ENCODE measurements at places on chromosomes 12 and 14.

- DNase-seq, result no peak
These were observed 46.7 kb downstream of the SLC4A8 start for GRCh38 chr12:51471111-51471864.

DNA sequence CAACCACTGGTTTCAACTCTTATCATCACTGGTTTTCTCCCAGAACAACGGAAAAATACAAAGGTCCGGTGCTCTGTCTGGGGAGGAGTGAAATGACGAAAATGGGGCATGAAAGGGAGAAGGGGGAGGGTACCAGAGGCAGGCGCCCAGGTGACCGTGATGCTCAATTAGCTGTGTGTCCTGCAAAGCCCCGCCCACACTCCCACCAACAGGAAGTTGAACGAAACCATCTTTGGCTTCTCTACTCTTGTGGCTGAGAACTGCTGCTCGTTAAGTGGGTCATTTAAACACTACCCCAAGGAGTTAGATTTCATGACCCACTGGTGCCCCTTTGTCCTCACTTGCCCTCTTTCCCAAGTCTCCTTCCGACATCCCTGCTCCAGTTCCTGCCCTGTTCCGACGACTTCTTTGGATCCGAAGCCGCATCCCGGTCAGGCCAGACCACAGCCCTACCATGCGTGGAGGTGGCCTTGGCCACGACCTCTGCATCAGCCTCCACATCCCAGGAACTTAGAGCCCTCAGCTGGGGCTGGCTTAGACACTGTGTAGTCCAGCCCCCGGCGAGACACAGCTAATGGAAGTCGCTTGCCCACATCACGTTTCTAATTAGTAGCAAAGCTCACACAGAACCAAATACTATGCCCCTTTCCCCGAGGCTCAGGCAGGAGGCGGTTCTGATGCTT is 11.4 kb upstream of the LRTM2 start:
- DNase-seq, result no peak

DNA sequence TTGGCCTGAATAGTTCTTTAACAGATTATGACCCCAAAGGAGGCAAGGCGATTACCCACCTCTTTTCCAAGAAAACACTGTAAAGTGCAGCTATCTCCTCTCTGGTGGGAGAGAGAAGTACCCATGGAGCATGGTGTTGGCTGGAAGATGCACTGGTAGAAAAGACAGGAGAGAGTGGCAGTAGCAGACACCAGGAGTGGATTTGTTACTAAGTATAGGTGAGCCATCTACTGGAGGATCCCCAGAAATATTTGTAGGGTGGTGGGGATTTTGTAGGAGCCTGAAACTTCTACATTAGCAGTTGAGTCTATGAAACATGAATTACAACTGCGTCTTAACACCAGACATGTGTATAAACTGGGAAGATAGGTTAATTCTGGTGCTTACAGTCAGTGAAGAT is 148.0 kb downstream of the SLC38A4 start:
- no peak for DNase-seq

- no peak for DNase-seq
These were observed 284.7 kb upstream of the SYT1 start for GRCh38 chr12:78579846-78580245.

DNA sequence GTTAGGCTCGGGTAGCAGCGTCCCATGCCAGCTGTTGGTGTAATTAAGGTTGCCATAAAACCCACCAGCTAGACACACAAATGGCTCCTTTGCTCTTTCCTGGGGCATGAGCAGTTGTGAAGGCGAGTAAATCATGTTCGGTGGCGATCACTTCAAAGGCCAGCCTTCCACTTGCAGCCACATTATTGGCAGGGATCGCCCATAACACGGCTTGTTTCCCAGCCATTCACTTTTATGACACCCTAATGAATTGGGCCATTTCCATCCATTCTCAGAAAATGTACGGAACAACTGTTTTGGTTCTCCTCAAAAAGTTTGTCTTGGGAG is 63.4 kb downstream of the BEGAIN start:
- DNase-seq, result no peak

DNA sequence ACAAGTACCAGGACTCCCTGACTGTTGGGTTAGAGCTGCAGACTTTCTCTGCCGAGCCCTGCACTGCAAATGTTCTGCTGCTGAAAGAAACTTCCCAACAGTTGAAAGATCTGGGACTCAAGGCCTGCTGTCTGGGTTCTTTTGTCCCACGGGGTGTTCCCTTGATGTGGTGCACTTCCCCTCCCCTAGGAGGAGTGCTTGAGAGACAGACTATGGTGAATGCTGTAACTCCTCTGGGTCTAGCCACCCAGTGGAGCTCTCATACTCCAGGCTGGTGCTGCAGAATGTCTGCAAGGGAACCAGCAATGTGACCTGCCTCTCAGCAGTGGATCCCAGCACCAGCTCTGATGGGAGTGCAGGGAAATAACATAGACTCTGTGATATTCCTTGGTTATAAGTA is 129.2 kb upstream of the SLCO1B1 start:
- DNase-seq, result no peak

DNA sequence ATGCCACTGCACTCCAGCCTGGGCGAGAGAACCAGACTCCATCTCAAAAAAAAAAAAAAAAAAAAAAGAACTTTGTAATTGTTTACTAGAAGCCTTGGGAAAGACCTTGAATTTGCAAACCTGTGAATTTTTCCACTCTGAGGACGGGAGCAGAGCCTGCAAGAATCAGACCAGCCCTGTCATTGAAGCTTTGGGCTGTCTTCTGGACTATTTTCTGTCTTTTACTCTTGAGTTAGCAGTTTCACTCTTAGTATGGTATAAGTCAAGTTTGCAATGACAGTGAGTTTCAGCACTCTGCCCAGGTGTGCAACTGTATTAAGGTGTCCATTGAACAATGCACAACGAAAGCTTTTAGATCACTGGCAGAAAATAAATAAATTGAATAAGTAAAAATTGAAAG is 81.4 kb upstream of the KRAS start:
- no peak for DNase-seq

DNA sequence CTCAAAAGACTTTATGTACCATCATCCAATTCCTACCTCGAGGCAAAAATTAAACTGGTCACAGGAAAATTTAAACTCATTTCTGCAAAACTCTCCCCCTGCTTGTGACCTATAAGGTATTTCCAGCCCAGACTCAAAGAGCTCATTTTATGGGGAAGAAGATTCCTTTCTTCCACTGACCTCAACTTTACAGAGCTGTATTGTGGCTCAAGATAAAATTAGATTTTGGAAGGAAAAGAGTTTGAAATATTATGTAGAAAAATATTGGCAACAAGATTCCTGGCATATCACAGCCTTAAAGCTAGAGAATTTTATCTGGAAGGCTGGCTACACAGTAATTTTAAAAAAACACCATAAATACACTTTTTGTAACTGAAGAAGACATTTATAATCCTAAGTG is 91.7 kb downstream of the STXBP6 start:
- DNase-seq, result no peak

GRCh38 chr14:100856056-100856950 is 30.4 kb downstream of the MEG3 start:
- no peak for DNase-seq

DNA sequence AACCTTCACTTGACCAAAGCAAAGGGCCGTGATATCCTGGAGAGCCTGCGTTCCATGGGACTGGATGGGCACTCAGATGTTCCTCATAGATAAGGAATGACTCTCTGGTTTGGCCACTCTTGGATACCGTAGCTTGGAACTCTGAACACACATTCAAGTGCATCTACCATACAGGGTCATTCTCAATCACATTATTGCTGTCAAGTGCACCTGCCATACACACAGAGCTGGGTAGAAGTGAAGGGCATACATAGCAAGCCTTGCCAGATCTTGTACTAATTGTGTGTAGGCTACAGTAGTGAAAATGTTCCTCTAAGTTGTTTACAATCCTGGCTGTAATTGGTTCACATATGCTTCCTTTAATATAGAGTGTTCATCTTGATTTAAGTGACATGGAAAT is 58.3 kb downstream of the PELI2 start:
- no peak for DNase-seq

DNA sequence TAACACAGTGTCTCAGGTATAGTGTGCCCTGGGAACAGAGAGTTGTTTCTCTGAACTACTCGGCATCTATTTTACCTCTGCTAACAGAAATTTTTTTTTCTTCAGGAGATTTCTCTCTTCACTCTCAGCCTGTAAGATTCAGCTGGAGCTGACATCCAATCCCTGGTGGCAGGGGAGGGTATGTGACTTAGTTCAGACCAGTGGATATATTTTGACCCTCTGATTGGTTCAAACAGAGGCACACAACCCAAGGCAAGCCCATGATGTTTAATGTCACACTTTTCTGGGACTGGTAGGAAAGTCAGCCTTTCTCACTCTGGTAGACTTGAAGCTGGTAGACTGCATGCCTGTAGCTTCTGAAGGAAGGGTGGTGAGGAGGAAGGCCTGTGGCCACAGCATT is 147.9 kb downstream of the HMGA2 start:
- no peak for DNase-seq

- no peak for DNase-seq
These were observed 243.0 kb upstream of the ATP2B1 start for GRCh38 chr12:89951694-89952060.

DNA sequence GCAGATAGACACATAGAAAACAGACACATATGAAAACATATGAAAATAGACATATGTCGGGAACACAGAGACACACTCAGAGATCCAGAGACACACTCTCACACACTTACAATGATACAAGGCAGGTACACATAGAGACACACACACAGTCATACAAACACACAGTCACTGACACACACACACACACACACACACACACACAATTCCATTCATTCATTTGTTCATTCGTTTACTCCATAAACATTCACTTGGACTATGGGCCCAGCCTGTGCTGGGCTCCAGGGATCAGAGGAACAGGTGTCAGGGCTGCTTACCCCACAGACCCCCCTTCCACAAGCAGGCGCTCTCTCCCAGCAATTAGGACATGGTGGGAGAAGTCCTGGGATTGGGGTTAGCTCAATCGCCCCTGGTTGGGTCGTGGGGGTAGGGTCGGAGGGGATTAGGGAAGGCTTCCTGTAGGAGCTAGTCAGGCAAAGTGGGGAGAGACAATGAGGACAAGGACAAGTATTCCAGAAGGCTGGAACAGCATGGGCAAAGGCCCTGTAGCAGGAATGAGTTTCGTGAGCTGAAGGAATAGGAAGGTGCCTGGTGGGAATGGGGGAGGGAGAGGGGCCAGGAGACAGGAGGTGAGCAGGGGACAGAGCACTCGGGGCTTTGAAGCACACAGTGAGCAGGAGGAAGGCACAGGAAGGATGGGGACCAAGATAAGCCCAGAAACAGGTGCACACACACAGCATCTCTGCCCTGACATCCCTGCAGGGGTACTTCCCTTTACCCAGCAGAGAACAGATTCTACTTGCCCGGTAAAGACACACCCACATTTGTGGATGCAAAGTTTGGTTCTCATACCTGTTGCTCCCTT is 6.5 kb downstream of the RASAL1 start:
- DNase-seq, result no peak

DNA sequence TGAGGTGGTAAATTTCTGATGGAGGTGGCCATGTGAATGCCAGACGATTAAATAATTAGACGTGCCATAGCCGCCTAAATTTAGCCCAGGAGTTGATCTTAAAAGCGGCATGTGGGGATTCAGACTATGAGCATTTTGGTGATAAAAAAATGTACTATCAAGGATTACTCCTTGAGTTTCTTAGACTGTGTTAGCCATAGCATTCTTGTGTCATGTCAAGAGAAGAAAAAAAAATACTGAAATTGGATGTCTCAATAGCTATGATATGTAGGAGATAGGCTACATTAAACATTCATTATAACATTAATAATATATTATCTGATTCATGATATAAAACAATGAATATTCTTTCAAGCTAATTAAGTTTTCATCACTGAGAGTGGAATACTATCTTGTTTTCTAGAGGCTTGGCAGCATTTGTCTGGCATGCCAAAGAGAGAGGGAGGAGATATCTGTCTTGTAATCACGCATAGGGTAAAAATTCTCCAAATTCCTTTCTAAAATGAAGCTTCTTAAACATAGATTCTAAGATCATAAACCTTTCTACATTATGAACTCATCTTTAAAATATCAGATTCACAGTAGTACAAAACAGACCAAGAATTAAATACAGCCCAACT is 727.0 kb downstream of the C12orf50 start:
- DNase-seq, result no peak

DNA sequence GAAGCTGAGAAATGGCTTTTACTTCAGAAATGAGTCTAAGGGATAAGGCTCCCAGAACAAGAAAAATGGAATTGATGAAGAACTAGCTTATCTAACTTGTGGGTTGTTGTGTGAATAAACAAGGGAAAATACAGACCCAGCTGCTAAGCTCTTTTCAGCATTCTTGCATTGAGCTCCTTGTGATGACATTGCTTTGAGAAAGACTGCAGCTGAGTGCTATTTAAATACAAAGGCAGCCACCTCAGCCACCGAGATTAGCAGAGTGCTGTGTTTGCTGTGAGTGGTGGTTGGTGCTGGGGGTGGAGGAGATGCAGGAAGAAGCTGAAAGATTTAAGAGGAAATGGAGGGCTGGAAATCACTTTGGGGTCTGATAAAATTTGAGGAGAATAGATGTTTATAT is 396.0 kb upstream of the PRICKLE1 start:
- no peak for DNase-seq

DNA sequence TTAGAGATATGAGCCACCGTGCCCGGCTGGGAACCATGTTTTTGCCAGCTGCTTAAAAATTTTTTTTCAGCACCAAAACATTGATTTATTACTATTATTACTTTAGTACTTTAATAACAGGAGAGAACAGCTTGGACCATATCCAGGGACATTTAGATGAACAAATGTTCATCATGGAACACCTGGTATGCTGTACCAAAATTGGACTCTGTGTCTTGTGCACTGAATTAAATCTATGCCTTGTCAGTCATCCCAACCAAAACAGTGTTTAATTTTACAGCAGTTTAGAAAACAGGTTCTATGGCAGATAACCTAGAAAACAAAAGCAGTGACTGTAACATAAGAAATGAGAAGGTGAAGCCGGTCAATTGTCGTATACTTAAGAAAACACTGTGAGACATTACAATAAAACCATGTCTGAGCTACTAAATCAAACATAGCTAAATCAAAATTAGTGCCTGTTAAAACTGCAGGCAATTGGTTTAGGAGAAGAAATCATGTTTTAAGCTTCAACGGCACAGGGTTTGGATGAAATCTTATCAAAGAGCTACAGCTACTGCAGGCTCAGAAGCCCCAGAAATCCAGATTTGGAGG is 58.2 kb upstream of the PYGL start:
- DNase-seq, result no peak

DNA sequence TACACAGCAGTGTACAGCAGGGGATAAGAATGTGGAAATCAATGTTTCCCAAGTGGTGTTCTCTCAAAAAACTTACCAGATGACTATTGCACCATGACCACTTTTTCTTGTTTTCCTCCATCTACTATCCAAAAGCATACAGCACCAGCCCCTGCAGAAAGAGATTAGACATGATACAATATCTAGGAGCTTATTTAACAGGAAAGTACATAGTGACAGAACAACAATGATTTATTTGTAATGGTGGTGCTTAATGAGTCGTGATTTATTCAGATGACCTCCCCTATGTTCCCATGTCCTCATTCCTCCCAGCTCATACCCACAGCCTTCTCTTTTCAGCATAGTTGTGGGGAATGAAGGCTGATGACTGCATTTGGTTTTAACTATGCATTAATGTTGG is 413.6 kb downstream of the BTG1 start:
- no peak for DNase-seq

GRCh38 chr14:100694579-100695422 is 31.9 kb upstream of the DLK1 start:
- no peak for DNase-seq

GRCh38 chr12:15289192-15289591 is 33.1 kb upstream of the PTPRO start:
- no peak for DNase-seq
